ENCODE measurements at places on chromosomes 2 and 18.
A peak's percentile ranks its signal among the peaks of the same experiment; 100 is the strongest.

GRCh38 chr2:99032001-99032400 is 96.0 kb upstream of the CRACDL start:
- no peaks in the 10 kb centered on the region for H3K4me1 ChIP-seq
- no peak overlapping the region for H3K27ac ChIP-seq
- no peaks in the 10 kb centered on the region for H3K27me3 ChIP-seq
- no peak for DNase-seq
- H3K36me3 ChIP-seq = no peaks in the 10 kb centered on the region
- no peak overlapping the region for H3K4me3 ChIP-seq

- no peaks in the 10 kb centered on the region for H3K4me1 ChIP-seq
- no peaks in the 10 kb centered on the region for H3K36me3 ChIP-seq
- H3K27ac ChIP-seq = no peak overlapping the region
- no peak overlapping the region for H3K4me3 ChIP-seq
- H3K27me3 ChIP-seq = no peaks in the 10 kb centered on the region
Observed at GRCh38 chr2:13660231-13660630, 943.5 kb downstream of the TRIB2 start.

- H3K27me3 ChIP-seq = no peaks in the 10 kb centered on the region
- H3K4me1 ChIP-seq = no peaks in the 10 kb centered on the region
- H3K36me3 ChIP-seq = no peaks in the 10 kb centered on the region
- H3K4me3 ChIP-seq = no peak overlapping the region
Observed at GRCh38 chr2:61946666-61947065, 41.2 kb downstream of the COMMD1 start.

- H3K4me3 ChIP-seq = no peak overlapping the region
- H3K27me3 ChIP-seq = no peaks in the 10 kb centered on the region
- H3K27ac ChIP-seq = no peak overlapping the region
- no peaks in the 10 kb centered on the region for H3K36me3 ChIP-seq
- H3K4me1 ChIP-seq = peaks cover 23% of the 10 kb centered on the region
- no peak for DNase-seq
Observed at GRCh38 chr2:69139778-69140670, 127.0 kb downstream of the ANTXR1 start.

GRCh38 chr2:225771701-225772100 is 372.2 kb downstream of the NYAP2 start:
- H3K27ac ChIP-seq = no peak overlapping the region
- H3K27me3 ChIP-seq = no peaks in the 10 kb centered on the region
- H3K36me3 ChIP-seq = no peaks in the 10 kb centered on the region
- H3K4me1 ChIP-seq = no peaks in the 10 kb centered on the region
- no peak overlapping the region for H3K4me3 ChIP-seq
- DNase-seq = no peak

DNA sequence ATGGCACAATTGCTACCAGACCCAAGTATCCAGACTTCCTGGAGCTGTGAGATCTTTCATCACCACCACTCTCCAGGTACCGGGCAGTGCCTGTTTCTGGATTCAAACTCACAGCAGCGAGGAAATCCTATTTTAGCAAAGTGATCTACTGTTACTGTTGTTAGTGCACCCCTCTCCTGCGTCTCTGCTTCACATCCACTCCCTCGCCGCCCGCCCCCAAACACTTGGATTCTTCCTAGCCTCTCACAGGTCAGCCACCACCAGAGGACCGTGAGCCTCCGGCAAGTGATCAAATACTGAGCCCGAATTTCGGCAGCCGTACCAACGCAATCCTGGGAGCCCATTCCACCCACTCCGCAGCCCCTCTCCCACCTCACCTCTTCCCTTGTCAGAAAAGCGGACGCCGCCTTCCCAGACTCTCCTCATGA is 519 bp downstream of the METTL4 start:
- no peaks in the 10 kb centered on the region for H3K36me3 ChIP-seq
- peaks cover 39% of the 10 kb centered on the region for H3K4me1 ChIP-seq
- no peaks in the 10 kb centered on the region for H3K27me3 ChIP-seq

GRCh38 chr2:206530727-206531126 is 87.4 kb downstream of the ADAM23 start:
- no peaks in the 10 kb centered on the region for H3K36me3 ChIP-seq
- no peak overlapping the region for H3K4me3 ChIP-seq
- DNase-seq = no peak
- no peaks in the 10 kb centered on the region for H3K4me1 ChIP-seq
- H3K27me3 ChIP-seq = no peaks in the 10 kb centered on the region
- H3K27ac ChIP-seq = no peak overlapping the region

GRCh38 chr2:219829667-219830352 is 202.4 kb downstream of the SLC4A3 start:
- no peaks in the 10 kb centered on the region for H3K4me1 ChIP-seq
- H3K27me3 ChIP-seq = no peaks in the 10 kb centered on the region
- no peak for DNase-seq
- no peak overlapping the region for H3K4me3 ChIP-seq
- no peaks in the 10 kb centered on the region for H3K36me3 ChIP-seq

DNA sequence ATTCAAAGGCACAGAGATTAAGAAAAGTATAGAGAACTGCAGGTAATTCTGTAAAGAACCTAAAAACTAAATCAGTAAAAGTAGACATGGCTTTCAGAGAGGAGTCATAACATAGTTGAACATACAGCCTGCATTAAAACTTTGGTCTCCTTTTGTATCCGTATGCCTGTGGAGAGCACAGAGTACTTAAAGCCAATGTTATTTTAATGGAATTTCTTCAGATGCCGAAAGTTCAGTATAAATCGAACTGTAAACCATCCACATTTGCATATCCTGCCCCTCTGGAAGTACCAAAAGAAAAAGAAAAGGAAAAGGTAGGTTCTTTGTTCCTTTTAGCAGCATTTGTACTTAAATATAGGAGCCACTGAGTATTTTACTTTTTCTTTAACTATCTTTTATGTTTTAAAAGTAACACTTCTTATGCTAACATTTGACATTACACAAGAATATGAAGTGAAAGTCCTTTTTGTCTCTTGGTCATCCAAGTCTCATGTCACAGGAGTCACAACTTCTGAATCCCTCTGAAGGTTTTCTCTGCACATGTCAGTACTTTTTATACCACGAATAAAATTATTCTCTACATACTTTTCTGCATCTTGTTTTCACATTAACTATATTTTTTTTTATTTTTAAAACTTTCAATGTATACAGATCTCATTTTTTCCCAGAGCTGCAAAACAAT is 34.9 kb upstream of the ARMC9 start:
- H3K4me1 ChIP-seq = peaks cover 9% of the 10 kb centered on the region
- peak overlapping the region; percentile 8 for H3K27ac ChIP-seq
- H3K36me3 ChIP-seq = no peaks in the 10 kb centered on the region
- no peak overlapping the region for H3K4me3 ChIP-seq
- no peak for DNase-seq
